Fibroblast of skin of abdomen (primary cell): ENCODE measurements at places on chromosomes 7 and 10.
A peak's percentile ranks its signal among the peaks of the same experiment; 100 is the strongest.

DNA sequence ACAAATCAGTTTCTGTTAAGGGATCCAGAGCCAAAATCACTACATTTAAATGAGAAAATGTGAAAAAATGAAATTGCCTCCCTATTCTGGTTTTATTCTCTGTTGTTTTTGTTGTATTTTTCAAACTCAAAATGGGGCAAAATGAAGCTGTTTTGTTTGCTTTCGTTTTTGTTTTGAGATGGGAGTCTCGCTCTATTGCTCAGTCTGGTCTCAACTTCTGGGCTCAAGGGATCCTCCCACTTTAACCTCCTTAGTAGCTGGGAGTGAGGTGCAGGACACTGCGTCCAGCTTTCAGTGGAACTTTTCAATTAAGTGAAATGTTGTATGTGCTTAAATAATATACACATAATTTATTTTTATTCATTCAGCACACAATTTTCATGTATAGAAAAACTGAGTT lies 205.0 kb downstream of the SORCS1 start:
- DNase-seq: no peak

DNA sequence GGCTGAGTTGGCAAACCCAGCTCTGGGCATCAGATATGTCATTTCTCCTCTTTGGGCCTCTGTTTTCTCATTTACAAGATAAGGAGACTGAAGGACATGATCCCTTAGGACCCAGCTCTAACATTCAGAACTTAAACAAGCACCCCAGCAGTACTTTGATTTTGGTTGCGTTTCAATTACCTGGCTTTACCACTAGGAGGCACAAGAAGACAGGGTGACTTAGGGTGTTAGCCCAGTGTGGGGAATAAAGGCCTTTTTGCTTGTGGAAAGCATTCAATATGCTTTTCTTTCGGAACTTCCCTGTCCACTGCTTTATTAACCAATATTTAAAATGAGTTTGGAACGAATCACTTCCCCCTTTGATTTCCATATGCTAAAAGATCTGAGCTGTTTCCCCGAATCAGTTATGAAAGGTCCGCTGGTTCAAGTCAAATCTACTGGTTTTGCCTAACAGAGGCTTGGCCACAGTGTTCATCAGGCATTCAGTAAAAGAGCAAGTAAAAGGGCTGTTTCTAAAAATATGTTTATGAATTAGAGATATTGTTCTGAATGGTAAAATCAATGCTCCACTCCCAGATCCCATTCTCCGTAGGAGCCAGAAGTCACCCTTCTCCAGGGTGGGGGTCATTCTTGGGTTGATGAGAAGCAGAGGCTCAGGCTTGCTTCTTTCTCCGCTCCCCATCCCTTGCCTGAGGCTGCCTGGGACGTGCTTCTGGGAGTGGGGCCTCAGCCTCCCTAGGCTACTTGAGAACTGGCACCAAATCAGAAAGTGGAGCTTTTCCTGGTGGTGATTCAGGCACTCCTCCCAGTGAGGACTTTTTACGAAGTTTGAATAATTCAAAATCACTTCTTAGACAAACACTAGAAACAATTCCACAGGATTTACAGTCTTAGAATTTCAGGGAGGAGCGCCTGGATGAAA lies 105.5 kb downstream of the MYOF start:
- peak; percentile 78 for DNase-seq

GRCh38 chr7:100607111-100607510 lies 4.9 kb downstream of the PCOLCE start:
- DNase-seq: no peak

DNA sequence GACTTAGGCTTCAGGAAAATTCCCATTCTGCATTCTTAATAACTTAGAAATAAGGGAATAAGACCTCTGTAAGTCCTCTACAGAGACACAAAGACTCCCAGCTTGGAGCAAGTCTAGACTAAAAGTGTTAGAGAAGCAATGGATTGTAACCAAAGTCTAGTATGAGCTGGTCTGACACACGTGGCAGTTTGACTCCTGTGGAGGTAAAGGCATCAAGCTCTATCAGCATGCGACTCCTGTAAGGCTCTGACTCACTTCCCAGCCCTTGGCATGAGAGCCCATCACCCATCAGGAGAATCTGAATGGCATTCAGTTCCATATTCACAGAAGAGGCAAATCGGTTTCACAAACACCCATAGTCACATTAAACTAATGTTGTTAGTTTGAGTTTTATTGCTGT lies 4.4 kb upstream of the VSTM4 start:
- peak; percentile 46 for DNase-seq

DNA sequence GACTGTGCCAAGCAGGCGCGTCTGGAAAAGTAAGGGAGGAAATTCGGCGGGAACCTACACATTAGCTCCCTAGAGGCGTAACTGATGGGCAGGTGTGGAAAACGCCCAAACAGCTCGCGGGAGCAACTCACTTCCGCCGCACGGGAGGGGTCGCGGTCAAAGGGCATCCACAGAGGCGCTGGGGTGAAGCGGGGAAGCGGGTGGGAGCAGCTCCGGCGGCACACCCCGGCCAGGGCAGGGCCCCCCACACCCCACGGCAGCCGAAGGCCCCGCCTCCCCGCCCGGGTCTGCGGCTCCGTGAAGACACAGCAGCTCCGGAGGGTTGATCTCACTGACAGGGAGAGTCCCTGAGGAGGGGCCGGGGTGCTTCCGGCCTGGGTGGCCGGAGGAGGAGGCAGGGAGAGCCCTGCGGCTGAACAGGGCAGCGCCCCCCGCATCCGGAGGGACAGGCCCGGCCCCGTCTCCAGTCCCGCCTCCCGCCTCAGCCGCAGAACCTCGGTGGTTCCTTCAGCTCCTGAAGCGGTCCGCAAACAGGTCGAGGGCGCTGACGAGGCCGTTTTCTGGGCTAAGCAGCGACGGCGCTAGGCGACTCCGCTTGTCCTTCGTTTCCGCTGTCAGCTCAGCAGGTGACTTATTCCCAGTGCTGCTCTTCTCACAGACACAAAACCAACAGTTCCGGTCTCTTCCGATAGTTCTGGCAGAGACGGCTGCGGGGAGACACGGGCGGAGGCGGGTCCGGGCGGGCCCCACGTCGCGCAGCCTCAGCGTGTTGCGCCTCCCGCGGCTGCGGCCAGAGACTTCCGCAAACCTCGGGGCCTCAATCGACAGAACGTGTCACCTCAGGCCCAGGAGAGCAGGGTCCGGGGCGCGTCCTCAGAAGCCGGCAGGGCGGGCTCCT lies 276.1 kb downstream of the DNAJB6 start:
- no peak for DNase-seq

GRCh38 chr10:124168991-124169802 lies 75.8 kb upstream of the CHST15 start:
- DNase-seq: no peak

DNA sequence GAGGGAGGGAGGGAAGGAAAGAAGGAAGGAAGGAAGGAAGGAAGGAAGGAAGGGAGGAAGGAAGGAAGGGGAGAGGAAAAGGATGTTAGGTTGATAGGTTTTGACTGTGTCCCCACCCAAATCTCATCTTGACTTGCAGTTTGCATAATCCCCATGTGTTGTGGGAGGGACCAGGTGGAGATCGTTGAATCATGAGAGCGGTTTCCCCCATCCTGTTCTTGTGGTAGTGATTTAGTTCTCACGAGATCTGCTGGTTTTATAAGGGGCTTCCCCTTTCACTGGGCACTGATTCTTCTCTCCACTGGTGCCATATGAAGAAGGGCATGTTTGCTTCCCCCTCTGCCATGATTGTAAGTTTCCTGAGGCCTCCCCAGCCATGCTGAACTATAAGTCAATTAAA lies 15.1 kb upstream of the NUDCD3 start:
- no peak for DNase-seq

DNA sequence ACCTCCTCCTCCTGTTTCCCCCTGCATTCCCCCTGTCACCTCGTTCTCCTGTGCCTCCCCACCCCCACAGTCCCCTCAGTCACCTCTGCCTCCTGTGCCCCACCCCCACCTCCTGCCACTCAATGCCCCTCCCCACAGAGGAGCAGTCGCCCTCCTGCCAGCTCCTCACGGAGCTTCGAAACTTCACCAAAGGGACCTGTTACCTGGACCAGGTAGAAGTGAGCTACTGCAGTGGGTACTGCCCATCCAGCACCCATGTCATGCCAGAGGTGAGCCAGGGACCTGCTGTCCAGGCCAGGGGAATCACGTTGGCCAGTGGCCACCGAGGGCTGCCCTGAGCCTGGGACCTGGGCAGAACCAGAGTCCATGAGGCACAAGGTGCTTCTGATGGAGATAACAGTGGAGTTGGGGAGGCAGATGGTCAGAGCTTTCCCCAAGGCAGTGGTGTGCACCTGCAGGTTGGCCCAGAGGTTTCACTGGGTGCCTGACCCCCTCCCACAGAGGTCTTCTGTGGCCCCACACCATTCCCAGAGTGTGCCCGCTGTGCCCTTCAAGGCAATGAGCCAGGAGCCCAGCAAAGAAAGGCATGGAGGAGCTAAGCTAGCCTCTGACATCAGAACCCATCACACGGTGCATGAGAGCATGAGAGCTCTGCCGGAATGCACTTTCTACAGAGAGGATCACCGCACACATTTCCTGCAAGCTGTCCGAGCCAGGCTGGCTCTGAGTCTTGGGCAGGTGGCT lies 7.0 kb upstream of the ZNF862 start:
- no peak for DNase-seq

DNA sequence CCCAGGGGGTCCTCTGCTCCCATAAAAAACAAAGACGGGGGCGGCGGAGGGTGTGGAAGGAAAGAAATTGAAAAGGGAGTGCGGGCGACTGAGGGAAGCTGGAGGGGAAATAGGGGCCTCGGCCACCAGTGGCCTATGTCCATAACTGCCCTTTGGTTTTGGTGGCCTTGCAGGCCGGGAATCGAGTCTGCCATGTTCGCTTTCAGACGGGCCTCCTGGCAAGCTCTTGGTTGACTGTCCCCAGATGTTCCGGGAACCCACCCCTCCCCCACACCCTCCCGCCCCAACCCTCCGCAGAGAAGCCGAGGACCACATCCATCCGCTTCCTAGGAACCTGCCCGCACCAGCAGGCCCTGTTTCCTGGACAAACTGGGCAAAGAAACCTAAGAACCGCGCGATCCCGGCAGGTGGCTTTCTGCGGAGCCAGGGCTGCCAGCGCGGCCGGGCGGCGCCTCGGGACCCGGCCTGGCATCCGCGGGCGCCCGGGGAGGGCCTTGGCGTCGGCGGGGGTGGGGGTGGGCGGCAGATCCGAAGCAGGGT lies 20.0 kb upstream of the GATA3 start:
- DNase-seq: no peak

GRCh38 chr7:55523366-55523765 lies 48.9 kb downstream of the VOPP1 start:
- DNase-seq: no peak

- no peak for DNase-seq
These were observed 6.6 kb downstream of the SFRP5 start for GRCh38 chr10:97765201-97765600.

- DNase-seq: peak; percentile 65
These were observed 40.2 kb upstream of the KLF6 start for GRCh38 chr10:3825244-3825643.

DNA sequence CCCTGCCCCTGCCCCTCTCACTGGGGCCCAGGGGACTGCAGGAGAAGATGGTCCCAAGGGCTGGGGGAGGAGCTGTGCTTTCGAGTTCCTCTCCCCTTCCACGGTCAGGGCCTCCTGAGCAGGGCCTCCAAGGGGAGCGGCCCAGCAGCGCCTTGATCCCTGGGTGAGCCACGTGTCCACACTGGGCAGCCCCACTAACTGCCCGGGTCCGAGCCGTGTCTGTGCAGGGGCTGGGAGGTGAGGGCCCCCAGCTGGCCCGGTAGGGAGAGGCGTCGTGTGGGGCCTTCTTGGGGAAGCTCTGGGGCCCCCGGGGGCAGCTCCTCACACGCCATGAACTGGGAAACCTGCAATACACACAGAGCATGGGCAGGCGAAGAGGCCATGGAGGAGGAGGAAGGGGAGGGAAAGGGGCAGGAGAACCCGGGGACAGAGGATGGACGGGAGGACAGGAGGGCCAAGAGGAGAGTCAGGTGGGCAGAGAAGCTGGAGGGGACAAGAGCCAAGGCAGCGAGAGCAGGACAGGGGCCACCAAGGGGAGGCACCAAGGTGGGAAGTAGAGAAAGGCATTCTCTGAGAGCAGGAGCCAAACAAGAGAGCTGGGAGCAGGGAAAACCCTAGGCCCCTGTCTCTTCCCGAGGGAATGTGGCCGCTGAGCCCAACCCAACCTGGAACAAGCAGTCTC lies 32.8 kb downstream of the KCNH2 start:
- no peak for DNase-seq

GRCh38 chr7:116952635-116953371 lies 498 bp upstream of the ST7 start:
- no peak for DNase-seq

- DNase-seq: no peak
These were observed 141.9 kb upstream of the RHEB start for GRCh38 chr7:151661587-151661986.

GRCh38 chr10:14652816-14653215 lies 121.9 kb downstream of the FAM107B start:
- no peak for DNase-seq

DNA sequence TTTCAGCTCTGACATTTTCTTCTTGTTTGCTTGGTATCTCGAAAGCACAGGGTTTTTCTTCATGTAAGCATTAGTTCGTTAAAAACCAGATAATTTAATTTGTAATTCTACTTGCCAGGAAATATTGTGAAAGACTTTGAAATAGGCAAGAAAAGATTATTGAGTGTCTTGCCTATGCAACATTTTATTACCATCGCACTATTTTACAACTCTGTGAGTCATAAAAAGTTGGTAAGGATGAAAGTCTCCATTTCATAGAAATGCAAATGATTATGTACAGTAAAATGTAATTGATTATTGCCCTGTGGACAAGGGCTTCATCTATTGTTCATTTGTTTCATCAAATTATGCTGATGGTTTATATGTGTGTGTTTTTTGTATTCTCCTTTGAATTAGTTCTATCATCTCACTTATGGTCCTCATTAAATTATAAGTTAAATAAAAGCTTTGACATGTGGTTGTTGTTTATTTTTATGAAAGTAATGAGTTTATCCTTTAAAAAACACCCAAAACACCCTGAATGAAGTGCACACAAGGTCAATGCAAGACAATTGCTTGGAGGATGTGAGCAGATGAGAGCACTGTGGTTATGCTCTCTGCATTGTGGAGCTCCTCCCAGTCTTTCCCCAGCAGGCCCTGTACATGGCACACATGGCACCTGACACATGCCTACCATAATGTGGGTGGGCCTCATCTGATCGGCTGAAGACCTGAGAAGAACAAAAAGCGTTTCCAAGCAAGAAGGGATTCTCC lies 230.8 kb downstream of the CXCL12 start:
- DNase-seq: peak; percentile 21

- DNase-seq: no peak
These were observed 36.1 kb downstream of the HSPA12A start for GRCh38 chr10:116706281-116706680.
